ENCODE measurements at places on chromosomes 11 and 22.

DNA sequence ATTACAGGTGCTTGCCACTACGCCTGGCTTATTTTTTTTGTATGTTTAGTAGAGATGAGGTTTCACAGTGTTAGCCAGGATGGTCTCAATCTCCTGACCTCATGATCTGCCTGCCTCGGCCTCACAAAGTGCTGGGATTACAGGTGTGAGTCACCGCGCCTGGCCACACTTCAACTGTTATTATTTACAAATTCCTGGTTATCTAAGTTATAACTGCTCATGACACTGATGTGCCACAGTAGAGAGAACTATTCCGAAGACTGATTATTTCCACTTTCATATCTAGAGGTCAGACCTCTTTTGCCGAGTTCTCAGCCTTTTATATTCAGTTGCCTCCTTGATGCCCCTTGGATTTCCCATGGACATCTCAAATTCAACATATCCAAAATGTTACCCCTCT is 3.9 kb upstream of the NUP160 start:
- DNase-seq: no peak

DNA sequence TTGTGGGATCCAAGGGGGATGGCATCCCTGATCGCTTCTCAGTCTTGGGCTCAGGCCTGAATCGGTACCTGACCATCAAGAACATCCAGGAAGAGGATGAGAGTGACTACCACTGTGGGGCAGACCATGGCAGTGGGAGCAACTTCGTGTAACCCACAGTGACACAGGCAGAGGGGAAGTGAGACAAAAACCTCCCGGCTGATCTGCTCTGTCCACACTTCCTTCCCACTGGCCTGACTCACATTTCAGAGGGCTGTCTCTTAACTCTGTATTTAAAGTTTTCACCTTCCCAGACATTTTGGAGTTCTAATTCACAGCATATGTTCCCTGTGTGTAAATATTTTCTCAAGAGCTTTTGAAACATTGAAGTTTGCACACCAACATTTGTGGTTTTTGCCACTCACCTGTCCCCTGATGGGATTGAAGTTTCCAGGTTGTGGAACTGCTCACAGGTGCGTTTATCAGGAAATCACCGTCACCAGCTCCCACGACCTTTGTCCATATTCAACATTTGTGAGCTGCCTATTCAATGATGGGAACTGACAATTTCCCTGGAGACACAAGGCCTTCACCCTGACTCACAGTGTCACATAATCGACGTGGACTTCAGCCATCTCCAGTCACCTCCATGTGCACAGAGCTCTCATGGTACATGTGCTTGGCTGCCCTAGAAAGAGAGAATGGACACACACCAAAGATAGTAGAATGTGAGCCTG is 99.2 kb downstream of the VPREB1 start:
- DNase-seq: no peak

GRCh38 chr22:19874307-19875060 is 19.8 kb upstream of the GNB1L start:
- DNase-seq: peak; percentile 23

DNA sequence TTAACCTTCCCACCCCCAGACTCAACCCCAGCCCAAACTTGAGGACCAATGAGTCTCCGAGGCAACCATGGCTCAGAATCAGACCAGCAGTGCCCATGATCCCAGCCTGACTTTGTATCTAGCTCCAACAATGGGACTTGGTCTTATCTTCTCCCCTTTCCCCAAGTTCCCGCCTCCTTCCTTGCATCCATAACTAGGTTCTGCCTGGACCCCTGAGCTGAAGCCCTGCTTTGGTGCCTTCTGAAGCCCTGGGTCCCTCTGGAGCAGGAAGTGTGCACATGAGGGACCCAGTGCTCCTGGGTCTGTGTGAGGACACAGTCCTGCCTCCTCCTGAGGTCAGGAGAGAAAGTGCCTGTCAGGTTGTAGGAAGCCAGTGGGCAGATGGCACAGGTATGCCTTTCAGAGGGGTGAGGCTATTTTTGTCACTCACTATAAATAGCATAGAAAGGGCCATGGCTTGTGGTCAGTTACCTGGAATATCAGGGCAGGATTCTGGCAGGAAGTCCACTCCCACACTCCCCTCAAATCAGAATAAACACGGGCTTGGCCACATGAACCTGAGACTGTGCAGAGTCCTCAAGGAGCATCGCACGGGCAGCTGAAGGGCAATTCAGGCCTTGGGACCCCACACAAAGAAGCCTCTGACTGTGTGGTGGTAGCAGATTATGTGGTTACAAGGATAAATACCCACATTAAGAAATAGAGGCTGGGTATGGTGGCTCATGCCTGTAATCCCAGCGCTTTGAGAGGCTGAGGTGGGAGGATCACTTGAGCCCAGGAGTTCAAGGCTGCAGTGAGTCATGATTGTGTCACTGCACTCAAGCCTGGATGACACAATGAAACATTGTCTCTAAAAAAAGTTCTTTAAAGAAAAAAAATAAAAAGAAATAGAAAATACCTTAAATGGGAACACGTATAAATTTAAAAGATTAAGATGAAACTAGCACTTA is 27.4 kb downstream of the RCN1 start:
- DNase-seq: no peak

DNA sequence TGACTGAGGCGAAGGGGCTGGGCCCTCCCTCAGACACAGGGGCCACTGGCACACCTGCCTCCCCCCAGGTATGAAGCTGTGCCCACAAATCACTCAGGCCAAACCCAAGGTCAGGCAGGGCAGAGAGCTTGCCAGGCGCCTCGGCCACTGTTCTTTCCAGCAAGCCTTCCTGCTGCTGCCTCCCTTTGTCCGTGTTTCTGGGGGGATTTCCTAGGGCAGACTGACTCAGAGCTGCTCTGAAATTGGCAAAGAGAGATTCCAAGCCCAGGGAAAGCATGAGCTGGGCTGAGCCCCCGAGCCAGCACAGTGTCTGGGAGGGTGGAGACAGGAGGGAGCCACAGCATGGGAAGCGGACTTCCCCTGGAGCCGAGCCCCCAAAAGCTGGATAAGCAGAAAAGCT is 33.2 kb downstream of the PPP2R1B start:
- peak; percentile 78 for DNase-seq

DNA sequence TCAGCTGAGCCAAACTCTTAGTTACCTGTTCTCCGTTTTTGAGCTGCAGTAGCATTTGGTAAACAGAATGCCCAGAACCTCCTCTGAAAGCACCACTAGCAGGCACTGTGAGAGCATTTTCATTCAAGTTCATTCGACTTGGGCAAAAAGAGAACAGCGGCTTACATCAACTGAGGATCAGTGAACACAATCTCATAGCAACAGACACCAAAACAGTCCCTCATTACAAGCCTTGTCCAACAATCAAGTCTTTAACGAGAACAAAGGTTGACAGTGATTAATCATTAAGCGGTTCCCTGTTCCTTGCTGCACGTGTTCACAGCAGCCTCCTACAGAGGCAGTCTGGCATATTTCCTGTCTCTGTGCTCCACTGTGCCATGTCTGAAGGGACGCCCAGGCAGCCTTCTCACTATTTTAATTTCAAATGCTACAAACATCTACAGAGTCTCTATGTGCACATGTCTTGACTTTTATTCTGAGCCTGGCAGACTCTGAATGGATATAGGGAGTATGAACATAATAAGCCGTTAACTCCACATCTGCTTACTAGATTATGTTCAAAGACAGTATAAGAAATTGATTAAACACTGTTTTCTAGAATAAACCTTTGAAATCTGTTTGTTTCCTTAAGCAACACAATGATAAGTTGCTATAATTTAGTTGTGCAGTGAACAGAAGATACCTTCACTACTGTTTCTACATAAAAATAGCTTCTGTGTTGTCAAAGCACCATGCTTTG is 88.3 kb upstream of the MTMR2 start:
- DNase-seq: peak; percentile 62

DNA sequence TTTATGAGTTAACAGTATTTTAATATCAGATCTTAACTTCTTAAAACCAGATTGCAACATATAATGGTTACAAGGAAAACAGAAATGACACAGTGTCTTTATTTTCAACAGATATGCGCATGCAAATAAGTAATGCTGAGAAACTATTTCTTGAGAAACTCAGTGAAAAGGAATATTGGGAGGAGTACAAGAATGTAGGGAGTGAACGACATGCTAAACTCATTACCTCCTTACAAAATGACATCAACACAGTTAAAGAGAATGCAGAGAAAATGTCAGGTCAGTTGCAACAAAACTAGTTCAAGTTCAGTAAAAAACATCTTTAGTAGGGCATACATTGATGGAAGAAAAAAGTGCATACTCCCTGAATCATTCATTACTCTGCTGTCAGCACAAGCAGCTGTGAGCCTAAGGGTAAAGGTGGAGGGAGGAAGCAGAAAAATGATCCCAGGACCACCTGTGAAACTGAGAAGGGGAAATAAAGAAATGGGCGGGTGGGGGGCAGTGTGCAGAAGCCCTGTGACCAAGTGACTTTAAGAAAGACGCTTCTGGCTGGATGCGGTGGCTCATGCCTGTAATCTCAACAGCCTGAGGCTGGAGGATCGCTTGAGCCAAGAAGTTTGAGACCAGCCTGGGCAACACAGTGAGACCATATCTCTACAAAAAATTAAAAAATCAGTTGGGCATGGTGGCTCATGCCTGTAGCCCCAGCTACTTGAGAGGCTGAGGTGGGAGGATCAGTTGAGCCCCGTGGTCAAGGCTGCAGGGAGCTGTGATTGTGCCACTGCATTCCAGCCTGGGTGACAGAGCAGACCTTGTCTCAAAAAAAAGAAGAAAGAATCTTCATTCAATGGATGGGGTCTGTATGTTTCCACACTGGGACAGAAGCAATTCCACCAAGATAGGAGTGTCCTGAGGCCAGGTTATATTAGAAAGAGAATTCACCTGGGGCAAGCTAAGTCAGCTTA is 31.2 kb downstream of the CCDC83 start:
- no peak for DNase-seq

GRCh38 chr11:69008737-69009440 is 4.2 kb downstream of the MRGPRF start:
- DNase-seq: peak; percentile 92

- peak; percentile 48 for DNase-seq
Observed at GRCh38 chr11:119483341-119483880, 60.4 kb upstream of the THY1 start.

DNA sequence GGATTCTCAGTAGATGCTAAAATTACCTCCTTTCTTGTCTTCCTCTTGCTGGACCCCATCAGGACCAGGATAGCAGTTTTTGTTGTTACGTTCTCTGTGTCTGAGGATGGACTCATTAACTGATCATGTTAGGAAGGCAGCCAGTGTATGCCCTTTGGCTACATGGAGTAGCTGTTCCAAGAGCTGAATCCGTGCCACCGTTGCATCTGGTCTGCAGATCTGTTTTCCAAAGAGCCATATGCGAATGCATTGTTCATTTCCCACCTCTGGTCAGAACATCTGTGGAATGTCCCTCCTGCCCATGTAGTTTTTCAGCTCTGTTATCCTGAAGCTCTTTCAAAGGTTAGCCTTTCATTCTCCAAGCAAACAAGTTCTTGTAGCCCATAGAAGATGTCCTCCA is 188.4 kb downstream of the SPON1 start:
- no peak for DNase-seq

DNA sequence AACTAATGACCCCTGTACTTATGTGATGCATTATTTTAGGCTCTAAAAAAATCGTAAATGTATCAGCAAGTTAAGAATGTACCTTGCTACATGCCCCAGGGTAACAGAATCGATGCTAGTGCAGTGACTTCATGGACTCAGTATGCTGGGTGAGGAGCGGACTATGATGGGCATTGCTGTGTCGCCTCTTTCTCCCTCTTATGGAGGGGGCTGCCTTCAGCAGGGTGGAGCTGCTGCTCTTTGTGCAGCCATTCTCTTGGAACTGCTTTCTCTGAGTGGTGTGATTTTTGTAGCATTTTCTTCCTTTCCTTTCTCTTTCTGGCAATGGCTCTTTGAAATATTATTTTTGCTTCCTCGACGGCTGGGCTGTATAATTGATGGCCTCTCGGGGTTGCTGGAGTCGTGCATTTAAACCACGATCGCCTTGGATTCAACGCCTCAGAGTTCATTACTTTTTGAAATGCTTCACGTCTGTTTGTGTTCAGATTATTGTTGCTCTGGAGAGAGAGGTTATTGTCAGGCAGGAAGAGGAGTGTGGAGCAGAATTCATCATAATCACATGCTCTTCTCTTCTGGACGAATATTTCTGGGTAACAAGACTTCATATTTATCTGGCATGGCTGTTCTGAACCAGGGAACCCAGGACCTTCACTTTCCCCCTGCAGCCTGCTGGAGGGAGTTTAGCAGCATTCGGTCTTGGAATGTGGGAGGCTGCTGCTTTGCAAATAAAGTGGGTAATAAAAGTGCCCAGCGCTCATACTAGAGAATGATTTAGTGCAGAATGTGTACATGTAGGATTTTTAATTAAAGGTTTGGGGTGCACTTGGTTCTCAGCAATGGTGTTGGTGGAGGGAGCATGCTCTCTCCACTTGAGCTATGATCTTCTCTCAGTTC is 804.2 kb downstream of the NTM start:
- DNase-seq: no peak

- DNase-seq: no peak
Observed at GRCh38 chr11:16185042-16185441, 171.3 kb downstream of the SOX6 start.

- DNase-seq: no peak
Observed at GRCh38 chr11:87456499-87456898, 418.8 kb downstream of the TMEM135 start.

DNA sequence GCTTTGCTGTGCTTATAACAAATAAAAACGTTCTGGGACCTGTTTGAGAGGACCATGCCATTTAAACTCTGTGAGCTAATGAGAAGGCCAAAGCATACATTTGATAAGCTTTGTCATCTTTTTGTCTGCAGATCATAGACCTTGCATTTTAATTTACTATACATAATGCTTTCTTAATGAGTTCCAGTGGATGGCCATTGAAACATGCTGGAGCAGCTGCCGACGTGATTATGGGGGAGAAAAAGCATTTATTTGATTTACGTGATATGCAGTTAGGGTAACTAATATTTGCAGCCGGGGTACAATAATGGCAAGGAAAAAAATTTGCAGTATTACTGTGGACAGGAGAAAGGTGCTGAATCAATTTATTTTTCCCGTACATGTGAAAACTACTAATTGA is 240.2 kb downstream of the FAT3 start:
- DNase-seq: no peak
